ENCODE measurements at places on chromosomes 5 and 9.
A peak's percentile ranks its signal among the peaks of the same experiment; 100 is the strongest.

GRCh38 chr5:124789104-124789605 lies 42.7 kb upstream of the ZNF608 start:
- no peak for DNase-seq

- no peak for DNase-seq
These were observed 23.5 kb downstream of the SLC25A25 start for GRCh38 chr9:128091571-128091970.

DNA sequence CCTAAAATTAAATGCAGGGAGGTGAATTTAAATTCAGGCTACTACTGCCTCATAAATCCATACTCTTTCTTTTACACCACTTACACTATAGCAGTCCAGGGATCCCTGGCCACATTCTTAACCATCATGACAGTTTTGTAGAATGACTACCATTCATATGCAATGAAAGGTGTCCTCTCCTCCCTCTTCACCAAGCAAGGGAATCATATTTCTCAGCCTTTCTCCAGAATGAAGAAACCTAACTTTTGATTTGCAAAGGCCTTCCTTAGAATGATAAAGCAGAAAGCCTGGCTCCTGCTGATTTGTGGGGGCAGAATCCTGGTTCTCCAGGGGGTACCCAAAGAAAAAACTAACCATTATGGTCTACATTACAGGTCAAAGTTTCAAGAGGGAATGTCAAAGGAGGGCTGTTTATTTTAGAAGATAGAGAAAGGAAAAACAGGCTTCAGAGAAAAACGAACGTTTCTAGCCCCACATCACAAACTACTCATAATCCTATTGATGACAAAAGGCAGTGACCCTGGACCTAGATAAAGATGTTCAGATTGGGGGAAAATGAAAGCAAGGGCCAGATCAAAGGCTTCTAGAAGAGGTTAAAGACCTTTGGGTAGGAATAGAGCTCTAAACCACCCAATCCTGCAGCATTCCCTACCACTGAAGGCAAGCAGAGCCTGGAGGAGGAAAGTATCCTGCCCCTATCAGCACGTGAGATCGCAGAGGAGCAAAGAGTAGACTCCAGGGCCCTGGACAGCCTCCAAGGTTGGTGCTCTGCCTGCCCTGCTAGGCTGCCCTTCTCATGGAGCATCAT lies 11.5 kb downstream of the WNT8A start:
- no peak for DNase-seq

GRCh38 chr9:94928691-94929368 lies 202.3 kb downstream of the AOPEP start:
- DNase-seq: no peak

GRCh38 chr9:15332939-15333338 lies 25.9 kb upstream of the TTC39B start:
- no peak for DNase-seq

DNA sequence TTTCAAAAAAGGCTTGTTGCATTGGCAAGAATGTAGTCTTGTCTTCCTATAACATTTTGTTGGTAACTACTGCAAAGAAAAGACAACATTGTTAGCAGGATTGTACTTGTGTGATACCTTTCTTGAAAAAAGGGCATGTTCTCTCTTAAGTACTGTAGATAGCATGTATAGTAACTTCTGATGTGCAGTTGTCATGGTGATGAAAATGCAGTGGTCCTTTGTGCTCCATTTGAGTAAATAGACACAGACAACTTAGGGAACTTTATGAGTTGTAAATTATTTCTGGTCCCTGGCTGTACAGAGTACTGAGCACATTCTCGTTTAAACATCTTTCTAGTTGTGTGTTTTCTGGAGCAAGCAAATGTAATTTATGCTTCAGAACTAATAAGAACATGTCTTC lies 103.3 kb downstream of the CD180 start:
- DNase-seq: no peak

DNA sequence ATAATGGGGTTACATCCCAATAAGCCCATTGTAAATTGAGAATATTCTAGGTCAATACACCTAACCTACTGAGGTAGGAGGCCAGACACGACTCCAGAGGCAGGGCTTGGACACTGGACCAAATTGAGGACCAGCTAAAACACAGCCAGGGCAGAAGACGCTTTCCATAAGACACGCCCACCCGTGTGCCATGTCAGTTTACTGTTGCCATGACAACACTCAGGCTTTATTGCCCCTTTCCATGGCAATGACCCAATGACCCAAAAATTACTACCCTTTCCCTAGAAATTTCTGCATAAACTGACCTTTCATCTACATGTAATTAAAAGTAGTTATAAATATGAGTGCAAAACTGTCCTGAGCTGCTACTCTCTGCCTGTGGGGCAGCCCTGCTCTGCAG lies 31.5 kb downstream of the SLC22A4 start:
- no peak for DNase-seq

GRCh38 chr5:157865781-157866180 lies 6.8 kb upstream of the CLINT1 start:
- no peak for DNase-seq

GRCh38 chr5:122576256-122577016 lies 198.4 kb upstream of the SNX2 start:
- DNase-seq: no peak

DNA sequence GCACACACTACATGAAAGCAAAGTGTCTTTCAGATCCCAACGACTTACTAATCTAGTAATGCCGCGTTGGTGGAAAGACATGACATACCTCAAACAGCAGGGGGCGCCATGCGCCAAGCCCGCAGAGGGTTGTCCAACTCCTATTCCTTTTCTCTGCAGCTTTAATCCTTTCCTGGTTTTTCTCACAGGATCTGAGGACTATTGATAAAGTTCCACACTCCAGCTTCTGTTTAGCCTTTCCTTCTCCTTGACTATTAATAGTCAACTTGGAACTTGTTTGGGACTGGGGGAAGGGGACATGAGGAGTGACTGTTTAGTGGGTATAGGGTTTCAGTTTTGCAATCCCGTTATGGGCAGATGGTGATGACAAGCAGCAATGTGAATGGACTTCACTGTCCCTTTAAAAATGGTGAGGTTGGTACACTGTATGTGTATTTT lies 62.9 kb downstream of the OTULIN start:
- DNase-seq: peak; percentile 79

GRCh38 chr9:69272212-69272611 lies 52.8 kb upstream of the ENTREP1 start:
- DNase-seq: no peak

DNA sequence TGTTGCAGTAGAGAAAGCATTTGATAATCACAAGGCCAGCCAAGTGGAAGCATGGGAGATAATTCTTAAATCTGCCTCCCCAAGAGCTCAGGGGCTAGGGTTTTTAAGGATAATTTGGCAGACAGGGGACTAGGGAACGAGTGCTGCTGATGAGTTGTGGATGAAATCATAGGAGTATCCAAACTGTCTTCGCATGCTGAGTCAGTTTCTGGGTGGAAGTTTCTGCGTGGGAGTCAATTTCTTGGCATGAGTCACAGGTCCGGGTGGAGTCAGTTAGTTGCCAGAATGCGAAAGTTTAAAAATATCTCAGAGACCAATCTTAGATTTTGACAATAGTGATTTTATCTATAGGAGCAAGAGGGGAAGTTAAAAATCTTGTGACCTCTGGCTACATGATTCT lies 112.6 kb downstream of the TMC1 start:
- DNase-seq: no peak

- no peak for DNase-seq
These were observed 481.3 kb downstream of the CCDC171 start for GRCh38 chr9:16033921-16034691.

DNA sequence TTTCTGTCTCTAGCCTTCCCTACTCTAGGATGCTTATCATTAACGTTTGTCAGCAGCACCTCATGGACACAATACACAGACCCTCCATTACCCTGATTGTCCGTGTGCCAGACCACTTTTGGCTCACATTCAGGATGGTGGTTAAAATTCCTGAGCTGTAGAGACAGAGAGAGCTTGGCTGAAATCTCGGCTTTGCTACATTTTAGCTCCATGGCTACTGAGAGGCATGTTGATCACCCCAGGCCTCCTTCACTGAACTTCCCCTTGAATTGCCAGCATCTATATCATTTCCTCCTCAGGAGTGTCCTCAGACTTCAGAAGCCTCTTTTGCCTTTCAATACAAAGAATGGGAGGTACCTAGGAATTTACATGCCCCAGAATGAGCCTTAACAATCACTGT lies 104.7 kb upstream of the ISL1 start:
- DNase-seq: no peak

GRCh38 chr9:21153336-21154017 lies 11.8 kb upstream of the IFNW1 start:
- no peak for DNase-seq

GRCh38 chr5:14490309-14490711 lies 91.3 kb upstream of the OTULINL start:
- no peak for DNase-seq

DNA sequence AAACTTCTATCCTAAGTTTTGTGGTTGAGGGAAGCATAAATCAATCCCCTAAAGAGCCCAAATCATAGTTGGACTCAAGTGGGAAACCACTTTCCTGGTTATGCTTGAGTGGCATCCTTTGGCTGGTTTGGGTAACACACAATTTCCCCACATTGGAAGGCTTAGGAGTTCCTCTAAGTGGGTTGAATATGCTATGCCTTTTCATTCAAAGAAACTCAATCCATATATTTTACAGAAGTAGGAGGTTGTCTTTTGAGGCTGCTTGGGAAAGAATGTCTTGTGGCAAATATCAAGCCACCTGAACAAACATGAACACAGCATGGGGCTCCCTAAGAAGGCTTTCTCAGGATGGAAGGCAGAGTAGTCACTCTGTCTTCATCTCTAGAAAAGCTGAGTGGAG lies 121.1 kb downstream of the SPATA31D1 start:
- no peak for DNase-seq
